Activated T-helper 1 cell treated with anti-CD3 and anti-CD28 coated beads, Interleukin-2, amount 50 U/mL, for 16 hours (primary cell): ENCODE measurements at places on chromosomes 16 and 17.

DNA sequence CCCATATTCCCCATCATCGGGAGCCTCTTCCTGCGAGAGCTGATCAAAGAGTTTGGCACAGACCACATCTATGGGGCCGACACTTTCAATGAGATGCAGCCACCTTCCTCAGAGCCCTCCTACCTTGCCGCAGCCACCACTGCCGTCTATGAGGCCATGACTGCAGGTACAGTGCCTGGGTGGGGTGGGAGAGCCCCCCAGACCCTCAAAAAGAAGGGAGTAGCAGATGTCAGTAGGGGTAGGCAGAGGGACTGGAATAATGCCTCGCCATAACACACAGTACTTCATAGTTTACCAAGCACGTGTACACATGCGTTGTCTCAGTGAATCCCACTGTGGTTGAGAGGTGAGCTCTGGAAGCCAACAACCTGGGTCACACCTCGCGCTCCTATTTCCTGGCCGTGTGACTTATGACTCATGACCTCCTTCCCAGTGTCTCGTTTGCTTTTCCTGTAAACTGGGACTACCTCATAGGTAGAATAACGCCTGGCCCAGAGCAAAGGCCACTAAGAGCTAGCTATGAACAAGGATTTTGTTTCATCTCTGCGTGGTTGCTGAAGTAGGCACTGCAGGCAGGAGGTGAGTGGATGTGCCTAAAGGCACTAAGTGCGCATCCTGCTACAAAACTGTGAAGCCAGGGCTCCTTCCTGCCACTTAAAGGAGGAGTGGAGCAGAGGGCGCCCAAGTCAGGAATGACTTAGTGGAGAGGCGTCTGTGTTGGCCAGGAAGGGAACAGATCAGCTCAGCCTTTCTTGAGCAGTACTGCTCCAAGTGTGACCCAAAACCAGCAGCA, 5.2 kb downstream of the NAGLU start:
- no peak for DNase-seq

- no peak for DNase-seq
Measured at GRCh38 chr17:19719355-19720209, 3.2 kb upstream of the SLC47A2 start.

DNA sequence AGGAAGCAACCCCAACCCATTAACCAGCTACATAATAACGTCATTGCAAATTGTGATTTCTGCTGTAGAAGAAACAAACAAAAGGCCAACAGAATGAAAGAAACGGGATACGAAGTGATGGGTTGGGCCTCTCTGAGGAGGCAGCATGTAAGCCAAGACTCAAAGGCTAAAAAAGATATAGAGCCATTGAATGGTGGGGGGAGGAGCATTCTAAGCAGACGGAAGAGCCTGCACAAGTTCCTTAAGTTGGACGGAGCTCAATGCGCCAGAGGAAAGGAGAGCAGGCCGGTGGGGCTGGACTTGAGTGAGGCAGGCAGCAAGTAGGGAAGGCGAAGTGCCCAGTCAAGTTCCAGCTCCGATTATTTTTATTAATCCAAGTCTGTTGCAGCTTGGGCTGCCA, 160.3 kb downstream of the SHISA9 start:
- no peak for DNase-seq

DNA sequence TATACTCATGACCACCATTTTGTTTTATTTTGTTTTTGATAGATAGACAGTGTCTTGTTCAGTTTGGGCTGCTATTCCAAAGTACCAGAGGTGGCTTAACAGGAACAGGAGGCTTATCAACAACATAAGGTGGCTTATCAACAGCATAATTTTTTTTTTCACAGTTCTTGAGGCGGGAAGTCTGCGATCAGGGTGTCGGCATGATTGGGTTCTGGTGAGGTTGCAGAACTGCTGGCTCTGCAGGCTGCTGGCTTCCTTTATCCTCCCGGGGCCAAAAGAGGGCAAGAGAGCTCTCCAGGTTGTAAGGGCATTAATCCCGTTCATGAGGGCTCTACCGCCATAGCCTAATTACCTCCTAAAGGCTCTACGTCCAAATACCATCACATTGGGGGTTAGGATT, 11.8 kb upstream of the HSD17B2 start:
- no peak for DNase-seq

- no peak for DNase-seq
Measured at GRCh38 chr17:9862949-9863348, 37.2 kb downstream of the GLP2R start.

DNA sequence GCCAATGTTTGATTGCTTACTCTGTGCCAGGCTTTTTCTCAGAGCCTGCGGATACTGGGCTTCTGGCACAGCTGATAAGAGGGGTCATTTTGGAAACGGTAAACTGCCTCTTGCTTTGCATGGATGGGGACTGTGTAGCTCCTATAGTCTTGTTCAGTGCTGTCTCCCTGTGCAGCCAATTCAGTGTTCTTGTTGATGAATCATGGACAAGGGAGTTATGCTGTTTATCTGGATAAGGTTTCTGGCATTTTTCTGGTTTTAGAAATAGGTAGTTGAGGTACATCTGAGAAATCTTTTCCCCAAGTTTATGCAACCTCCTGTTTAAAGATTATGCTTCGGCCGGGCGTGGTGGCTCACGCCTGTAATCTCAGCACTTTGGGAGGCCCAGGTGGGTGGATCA, 16.7 kb upstream of the TANGO6 start:
- DNase-seq: no peak

DNA sequence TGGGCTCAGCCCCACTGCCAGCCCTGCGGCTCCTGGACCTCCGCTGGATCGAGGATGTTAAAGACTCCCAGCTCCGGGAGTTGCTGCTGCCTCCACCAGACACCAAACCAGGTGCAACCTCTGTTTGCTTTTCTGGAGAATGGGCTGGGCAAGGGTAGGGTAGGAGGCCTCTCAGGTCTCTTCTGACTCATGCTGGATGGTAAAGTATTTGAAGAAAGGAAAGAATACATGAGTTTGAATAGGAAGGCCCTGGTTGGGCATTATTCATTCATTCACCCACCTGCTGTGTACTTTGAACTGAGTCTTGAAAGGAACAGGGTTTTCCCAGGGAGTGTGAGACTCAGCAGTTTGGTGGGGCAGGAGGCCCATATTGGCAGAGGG, 6.5 kb upstream of the ORAI3 start:
- DNase-seq: no peak

GRCh38 chr16:82848013-82848412, 221.2 kb downstream of the CDH13 start:
- DNase-seq: no peak
